ENCODE measurements at places on chromosomes 1 and 21. TPM values are rescaled to one million over a fixed set of nuclear protein-coding genes. Genes with fewer than 3 reads are reported as not detected.

DNA sequence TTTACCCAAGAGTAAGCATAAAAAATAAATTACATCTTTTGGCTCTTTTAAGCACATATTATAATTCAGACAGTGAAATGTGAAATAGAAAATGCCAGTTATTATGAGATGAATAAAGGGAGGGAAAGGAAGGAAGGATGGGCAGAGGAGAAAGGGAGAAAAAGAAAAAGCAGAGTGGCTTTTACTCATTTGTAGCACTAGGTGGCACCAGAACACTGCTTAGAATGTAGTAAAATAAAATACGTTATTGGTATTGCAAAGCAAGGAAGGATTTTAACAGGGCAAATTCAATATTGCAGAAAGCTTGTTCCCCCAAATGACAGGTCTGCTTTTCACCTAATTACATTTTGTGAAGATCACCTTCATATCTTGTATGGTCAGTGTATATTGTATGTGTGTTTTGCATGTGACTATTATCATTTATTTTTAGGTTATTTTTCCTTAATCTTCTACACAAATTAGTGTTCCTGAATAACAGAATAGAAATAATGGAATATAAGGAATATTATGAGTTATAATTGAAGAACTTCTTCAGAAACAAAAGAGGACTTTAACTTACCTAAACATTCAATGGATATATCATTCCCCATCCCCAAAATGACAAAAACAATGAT, 9.1 kb upstream of the PCNX2 start:
- peak; percentile 13 for DNase-seq

DNA sequence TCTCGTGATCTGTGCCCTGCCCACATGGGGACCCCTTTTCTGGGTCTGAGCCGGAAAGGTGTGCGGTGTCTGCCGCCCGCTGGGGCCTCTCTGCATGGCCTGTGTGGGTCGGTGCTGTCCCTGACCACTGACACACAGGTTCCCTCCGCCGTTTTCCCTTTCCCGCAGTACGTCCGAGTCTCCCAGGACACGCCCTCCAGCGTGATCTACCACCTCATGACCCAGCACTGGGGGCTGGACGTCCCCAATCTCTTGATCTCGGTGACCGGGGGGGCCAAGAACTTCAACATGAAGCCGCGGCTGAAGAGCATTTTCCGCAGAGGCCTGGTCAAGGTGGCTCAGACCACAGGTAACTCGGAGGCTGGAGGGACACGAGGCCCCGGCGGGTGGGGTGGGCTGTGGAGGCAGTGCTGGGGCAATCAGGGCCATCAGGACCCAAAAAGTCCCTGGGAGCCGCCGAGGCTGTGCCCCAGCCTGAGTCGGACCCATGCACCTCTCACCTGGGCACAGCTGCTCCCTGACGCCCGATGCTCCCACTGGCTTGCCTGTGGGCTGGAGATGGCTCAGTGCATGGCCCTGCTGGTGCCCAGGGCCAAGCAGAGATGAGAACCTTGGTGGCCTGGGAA, 13.3 kb downstream of the TRPM2 start:
- DNase-seq, result no peak

GRCh38 chr1:54495954-54496353, 52.1 kb upstream of the ACOT11 start:
- DNase-seq, result no peak

GRCh38 chr1:232123775-232124659, 497.4 kb downstream of the DISC1 start:
- DNase-seq, result no peak

- no peak for DNase-seq
Observed at GRCh38 chr21:41830764-41831452, 48.2 kb downstream of the PRDM15 start.

GRCh38 chr1:210291786-210292230, 36.9 kb upstream of the HHAT start:
- DNase-seq, result peak; percentile 25

DNA sequence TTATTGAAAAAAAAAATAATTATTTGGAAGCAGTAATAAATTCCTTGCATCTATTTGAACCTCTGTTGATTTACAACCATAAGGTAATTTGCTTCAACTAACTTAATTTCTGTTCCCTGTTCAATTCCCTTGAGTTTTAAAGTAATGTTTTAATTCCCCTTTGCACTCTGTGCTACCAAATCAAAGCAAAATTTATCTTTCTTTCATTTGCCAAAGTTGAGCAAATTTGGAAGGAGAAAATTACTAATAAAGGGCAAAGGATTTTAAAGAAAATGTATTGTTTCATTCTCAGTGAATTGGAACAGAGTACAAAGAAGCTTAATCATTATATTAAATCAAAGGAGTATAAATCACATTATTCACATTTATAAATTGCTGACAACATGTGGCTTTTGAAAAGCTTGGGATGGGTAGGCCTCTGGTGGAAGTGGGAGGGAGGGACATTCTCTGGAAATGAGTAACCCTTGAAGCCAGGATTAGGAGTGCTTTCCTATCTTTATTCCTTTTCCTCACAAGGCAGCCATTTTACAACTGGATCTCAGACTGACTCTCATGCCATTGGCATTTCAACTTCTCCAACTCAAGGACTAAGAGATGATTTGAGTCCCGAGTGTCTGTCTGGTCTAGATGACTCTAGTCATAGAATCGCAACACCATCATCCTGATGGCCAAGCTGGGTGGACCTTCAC, 331.6 kb upstream of the DUSP10 start:
- no peak for DNase-seq

GRCh38 chr21:37060296-37060695, 12.6 kb downstream of the PIGP start:
- DNase-seq, result peak; percentile 78

GRCh38 chr1:64750875-64751274, 6.0 kb downstream of the RAVER2 start:
- DNase-seq, result no peak

- DNase-seq, result no peak
Observed at GRCh38 chr1:246705368-246705767, 18.8 kb upstream of the SCCPDH start.

DNA sequence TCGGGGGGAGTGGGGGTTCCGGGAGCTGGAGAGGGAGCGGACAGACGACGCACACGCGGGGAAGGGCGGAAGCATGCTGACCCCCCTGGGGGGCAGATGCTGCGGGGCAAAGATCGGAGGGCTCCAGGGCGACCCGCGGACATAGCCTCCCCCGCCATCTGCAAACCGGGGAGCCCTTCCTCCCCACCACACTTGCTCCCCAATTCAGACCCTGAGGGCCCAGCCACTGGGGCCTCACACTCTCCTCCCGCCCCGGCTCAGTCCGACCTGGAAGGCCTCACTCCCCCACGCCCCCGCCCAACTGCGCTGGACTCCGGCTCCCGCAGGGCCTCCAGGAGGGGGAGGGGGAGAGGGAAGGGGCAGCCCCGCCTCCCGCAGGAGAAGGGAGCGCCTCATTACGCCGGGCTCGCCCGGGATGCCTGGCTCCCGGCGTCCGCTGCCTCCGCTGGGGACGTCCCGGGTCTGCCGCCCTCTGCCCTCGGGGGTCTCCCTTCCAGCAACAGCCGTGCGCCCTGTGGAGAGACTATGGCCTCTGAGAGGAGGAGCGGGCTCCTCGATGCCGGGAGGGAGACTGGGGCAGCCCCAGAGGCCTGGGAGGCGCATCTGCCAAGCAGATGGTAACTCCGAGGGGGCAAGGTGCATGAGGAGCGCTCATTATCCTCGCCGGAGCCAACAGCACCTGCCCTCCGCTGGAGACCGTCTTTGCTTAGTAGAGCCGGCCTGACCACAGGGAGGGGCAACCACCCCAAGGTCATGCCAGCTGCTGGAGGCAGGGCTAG, 636 bp upstream of the CAMK2N1 start:
- no peak for DNase-seq

DNA sequence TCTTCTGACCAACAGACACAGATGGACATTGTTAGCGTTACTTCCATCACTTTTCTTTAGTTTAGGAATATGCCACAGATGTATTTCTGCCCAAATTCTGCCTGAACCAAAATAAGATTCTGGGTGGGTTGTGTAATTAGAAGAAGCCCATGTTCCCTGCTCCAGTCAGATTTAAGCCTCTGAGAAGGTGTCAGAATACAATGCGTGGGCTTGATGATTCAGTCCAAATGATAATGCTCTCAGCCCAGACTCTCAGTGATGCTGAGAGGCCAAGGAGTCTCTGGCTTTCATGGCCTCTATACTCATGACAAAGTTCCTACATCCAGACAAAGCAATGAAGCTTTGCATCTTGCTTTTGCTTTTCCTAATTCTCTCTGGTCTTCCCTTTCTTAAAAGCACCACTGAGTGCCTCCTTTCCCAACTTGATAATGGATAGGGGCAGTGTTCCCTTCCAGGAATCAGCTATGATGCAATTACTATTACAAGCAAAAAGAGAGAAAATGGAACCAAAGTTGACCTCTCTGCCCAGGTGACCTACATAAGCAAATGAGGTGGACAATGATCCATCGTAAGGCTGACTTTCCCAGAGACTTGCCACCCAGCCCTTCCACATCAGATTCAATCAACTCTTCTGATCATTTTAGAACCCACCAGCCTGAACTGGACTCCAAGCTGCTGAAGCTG, 8.8 kb downstream of the SEC16B start:
- no peak for DNase-seq

DNA sequence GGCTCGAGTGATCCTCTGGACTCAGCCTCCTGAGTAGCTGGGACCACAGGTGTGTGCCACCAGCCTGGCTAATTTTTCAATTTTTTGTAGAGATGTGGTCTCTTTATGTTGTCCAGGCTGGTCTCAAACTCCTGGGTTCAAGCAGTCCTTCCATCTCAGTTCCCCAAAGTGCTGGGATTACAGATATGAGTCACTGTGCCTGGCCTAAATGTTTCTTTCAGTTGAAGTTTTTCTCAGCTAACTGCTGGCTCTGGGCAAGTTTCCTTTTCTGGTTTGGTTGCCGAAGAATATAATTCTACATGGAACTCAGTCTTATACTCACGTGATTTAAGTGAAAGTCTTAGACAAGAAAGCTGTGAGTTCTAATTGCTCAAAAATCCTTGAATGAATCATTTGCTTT, 57.0 kb downstream of the SASS6 start:
- DNase-seq, result no peak

DNA sequence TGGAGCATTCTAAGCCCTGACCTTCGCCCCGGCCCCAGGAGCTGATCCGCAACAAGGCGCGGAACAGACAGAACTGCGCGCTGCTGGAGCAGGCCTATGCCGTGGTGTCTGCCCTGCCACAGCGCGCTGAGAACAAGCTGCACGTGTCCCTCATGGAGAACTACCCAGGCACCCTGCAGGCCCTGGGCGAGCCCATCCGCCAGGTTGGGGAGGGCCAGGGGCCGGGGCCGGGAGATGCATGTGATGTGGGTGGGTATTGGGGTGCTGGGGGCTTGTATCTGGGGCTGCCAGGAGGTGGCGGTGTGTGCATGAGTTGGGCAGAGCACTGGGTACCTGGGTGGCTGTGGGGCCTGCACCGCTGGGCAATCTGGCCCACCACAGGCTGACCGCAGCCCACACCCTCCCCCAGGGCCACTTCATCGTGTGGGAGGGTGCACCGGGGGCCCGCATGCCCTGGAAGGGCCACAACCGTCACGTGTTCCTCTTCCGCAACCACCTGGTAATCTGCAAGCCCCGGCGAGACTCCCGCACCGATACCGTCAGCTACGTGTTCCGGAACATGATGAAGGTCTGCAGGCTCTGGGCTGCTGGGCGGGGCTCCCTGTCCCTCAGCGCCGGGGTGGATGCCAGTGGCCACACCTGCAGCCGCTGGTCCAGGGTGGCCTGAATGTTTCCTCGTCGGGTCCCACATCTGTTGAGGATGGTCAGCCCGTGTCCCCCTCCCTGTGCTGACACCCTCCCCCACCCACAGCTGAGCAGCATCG, 65.8 kb downstream of the TRIM11 start:
- no peak for DNase-seq

DNA sequence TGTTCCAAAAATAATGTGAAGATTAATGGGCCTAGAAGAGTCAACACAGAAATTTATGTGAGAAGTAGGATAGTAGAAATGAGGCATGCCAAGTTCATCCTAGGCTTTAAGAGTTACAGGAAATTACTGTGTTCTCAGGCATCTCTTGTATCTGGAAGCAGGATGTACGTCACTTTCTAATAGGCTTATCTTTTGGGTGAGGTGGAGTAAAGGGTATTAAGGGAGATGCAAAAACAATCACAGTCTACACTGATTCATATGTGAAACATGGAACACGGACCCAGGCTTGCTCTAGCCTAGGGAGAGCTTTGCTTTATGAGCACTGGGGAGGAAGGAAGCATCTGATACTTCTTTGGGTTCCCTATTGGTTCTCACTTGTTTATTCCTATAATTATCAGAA, 84.5 kb upstream of the RGS4 start:
- no peak for DNase-seq

GRCh38 chr21:44801468-44802395, at the start of gene UBE2G2:
Gene UBE2G2 (minus strand): TSS chr21:44801820. CDS start chr21:44801748, 72 bp downstream.
- no peak for DNase-seq

DNA sequence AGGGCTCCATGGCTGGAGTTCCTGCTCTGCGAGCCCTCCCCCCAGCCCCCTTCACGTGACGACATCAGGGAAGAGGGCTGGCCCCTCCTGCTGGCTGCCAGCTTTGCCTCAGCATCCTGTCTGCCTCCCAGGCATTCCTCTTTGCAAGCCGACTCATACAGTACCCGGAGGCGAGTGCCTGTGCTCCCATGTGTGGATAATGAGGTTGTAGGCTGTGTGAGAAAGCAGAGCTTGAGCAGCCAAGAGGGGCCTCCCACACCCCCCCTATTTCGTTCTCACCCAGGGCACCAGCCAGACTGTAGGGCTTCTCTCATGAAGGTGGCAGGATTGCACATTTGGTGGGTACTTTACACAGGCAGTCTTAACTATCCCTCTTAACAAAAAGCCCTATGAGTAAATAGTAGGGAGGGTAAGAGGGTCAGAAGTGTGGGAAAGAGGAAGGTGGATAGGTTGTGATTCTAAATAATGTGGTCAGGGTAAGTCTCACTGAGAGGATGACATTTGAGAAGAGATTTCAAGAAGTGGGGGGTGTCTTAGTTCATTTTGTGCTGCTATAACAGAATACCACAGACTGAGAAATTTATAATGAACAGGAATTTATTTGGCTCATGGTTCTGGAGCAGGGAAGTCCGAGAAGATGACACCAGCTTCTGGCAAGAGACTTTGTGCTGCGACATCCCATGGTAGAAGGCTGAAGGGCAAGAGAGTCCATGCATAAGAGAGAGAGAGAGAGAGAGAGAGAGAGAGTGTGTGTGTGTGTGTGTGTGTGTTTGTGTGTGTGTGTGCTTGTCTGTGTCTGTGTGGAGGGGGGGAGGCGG, 113.5 kb downstream of the OMA1 start:
- DNase-seq, result peak; percentile 89

Gene S100A5
- polyA plus RNA-seq, result 0.85 TPM

Gene LCE3E
- not detected for polyA plus RNA-seq

Gene HSPB7
- 3.6 TPM for polyA plus RNA-seq

Gene CASQ2
- polyA plus RNA-seq, result 0.48 TPM

Gene ADAMTSL4
- 16.9 TPM for polyA plus RNA-seq

Gene FAM177B
- polyA plus RNA-seq, result not detected

Gene SHISA4
- polyA plus RNA-seq, result 12.6 TPM

Data from renal cortex interstitium (tissue), 15 donors.